Naive thymus-derived CD8-positive, alpha-beta T cell (primary cell): ENCODE measurements at places on chromosomes 2 and 18. TPM values are rescaled to one million over a fixed set of nuclear protein-coding genes. Genes with fewer than 3 reads are reported as not detected.

DNA sequence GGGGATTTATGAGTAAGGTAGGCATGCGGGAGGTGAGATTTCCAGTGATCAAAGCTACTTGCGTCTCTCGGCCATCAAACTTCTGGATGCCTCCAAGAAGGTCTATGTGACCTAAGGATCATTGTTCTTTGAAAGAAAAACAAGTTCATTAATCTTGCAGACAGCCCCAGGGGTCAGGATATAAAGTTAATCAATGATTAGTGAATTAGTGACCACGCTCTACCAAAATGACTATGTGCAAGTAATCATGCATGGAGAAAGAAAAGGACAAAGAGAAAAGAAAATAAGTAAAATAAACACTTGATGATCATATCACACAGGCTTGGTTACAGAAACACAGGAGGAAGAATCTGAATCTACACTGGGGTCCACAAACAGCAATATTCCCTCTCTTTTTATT, 42.5 kb upstream of the BCL11A start:
- no peak for DNase-seq
- no peak overlapping the region for H3K4me3 ChIP-seq
- H3K27me3 ChIP-seq = peaks cover 6% of the 10 kb centered on the region
- no peak overlapping the region for H3K27ac ChIP-seq
- no peaks in the 10 kb centered on the region for H3K4me1 ChIP-seq
- no peaks in the 10 kb centered on the region for H3K36me3 ChIP-seq

Gene STPG4
- 0.47 TPM for total RNA-seq

- DNase-seq = no peak
- peaks cover 12% of the 10 kb centered on the region for H3K27me3 ChIP-seq
- no peak overlapping the region for H3K27ac ChIP-seq
- H3K4me3 ChIP-seq = no peak overlapping the region
- no peaks in the 10 kb centered on the region for H3K4me1 ChIP-seq
- H3K36me3 ChIP-seq = no peaks in the 10 kb centered on the region
These were observed 102.6 kb upstream of the DAPL1 start for GRCh38 chr2:158692372-158693103.

DNA sequence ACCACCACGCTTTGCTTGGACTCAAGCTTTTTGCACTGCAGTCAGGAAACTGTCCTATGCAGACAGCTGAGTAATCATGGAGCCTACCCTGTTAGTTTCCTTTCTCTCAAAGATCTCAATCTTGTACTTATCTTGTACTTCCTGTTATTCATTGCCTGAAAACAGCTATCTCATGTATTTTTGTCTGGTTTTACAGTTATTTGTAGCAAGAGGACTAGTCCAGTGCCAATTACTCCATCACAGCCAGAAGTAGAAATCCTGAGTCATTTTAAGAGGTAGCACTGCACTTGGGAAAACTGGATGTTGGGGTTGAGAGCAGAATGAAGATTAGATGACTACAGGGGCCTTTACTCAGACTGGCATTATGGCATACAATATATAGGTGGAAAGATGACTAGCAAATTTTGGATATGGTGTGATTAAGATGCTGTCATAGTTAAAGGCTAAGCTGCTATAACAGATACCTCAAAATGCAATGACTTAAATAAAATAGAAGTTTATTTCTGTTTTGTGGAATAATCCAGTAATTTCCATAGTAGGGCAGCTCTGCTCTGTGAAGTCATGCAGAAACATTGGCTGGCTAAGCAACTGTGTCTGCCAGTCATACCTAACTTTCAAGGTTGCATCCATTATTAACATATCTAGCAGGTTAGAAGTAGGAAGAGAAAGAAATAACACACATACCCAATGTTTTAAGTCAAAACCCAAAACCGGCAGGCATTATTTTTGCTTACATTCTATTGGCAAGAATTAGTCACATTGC, 21.1 kb upstream of the CHMP3 start:
- H3K4me1 ChIP-seq = peaks cover 8% of the 10 kb centered on the region
- H3K4me3 ChIP-seq = peak overlapping the region; percentile 41
- H3K27me3 ChIP-seq = no peaks in the 10 kb centered on the region
- peak overlapping the region; percentile 92 for H3K27ac ChIP-seq

- no peak overlapping the region for H3K4me3 ChIP-seq
- no peaks in the 10 kb centered on the region for H3K4me1 ChIP-seq
- peaks cover 5% of the 10 kb centered on the region for H3K27me3 ChIP-seq
- no peak overlapping the region for H3K27ac ChIP-seq
These were observed 103.0 kb downstream of the SPIRE1 start for GRCh38 chr18:12554796-12555388.

GRCh38 chr2:219002395-219003266, 9.4 kb upstream of the CRYBA2 start:
- peak; percentile 17 for DNase-seq
- H3K36me3 ChIP-seq = no peaks in the 10 kb centered on the region
- no peak overlapping the region for H3K27ac ChIP-seq
- peaks cover 9% of the 10 kb centered on the region for H3K4me1 ChIP-seq
- peak overlapping the region; percentile 60 for H3K4me3 ChIP-seq
- peaks cover 90% of the 10 kb centered on the region for H3K27me3 ChIP-seq

Gene BCL2
- 32.9 TPM for total RNA-seq

GRCh38 chr2:5391362-5391761, 300.8 kb upstream of the SOX11 start:
- H3K27ac ChIP-seq = no peak overlapping the region
- H3K27me3 ChIP-seq = no peaks in the 10 kb centered on the region
- H3K4me3 ChIP-seq = no peak overlapping the region

DNA sequence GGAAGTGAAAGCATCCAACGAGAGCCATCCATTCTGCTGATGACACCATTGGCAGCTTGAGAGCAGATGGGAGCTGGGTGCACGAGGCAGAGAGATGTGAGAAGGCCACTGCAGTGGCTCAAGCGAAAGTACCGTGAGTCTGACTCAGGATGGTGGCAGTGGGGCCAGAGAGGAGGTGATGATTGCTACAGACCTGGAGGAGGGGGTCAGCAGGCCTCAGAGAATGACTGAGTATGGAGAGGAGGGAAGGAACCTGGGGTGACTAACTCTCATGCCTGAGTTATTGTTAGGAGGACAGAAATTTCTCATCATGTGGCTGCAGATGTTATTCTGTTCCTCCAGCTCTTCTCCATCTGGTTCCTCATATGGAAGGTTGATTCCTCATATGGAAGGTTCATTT, 8.8 kb upstream of the ZBTB7C start:
- peaks cover 2% of the 10 kb centered on the region for H3K4me1 ChIP-seq
- no peak for DNase-seq
- H3K27me3 ChIP-seq = peaks cover 83% of the 10 kb centered on the region
- H3K4me3 ChIP-seq = no peak overlapping the region
- H3K27ac ChIP-seq = no peak overlapping the region

GRCh38 chr2:118925981-118926380, 16.0 kb upstream of the MARCO start:
- DNase-seq = no peak
- no peak overlapping the region for H3K27ac ChIP-seq
- H3K4me3 ChIP-seq = no peak overlapping the region

- H3K27ac ChIP-seq = no peak overlapping the region
- peaks cover 3% of the 10 kb centered on the region for H3K4me1 ChIP-seq
- peaks cover 2% of the 10 kb centered on the region for H3K36me3 ChIP-seq
- no peak for DNase-seq
- no peak overlapping the region for H3K4me3 ChIP-seq
- peaks cover 14% of the 10 kb centered on the region for H3K27me3 ChIP-seq
These were observed 3.5 kb downstream of the RHOB start for GRCh38 chr2:20450201-20450999.

Gene DCDC2C
- not detected for total RNA-seq

Gene SLC11A1
- 0.47 TPM for total RNA-seq

GRCh38 chr2:200609028-200609614, 23.3 kb downstream of the AOX1 start:
- no peak for DNase-seq
- H3K27me3 ChIP-seq = peaks cover 2% of the 10 kb centered on the region
- H3K36me3 ChIP-seq = peaks cover 3% of the 10 kb centered on the region
- no peak overlapping the region for H3K27ac ChIP-seq

DNA sequence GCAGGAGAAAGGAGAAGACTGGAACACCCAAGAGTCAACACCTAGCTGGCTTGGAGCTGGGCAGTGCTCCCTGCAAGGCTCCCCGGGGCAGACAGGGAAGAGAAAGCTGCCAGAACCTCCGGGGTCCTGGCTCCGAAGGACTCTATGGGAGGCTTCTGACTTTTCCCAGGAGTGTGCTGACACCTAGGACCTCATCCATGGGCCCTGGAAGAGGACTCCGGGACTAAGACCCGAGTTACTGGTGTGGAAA, 37.8 kb upstream of the ATP6V1B1 start:
- H3K4me3 ChIP-seq = no peak overlapping the region
- H3K4me1 ChIP-seq = peaks cover 30% of the 10 kb centered on the region
- no peak for DNase-seq
- H3K36me3 ChIP-seq = no peaks in the 10 kb centered on the region

DNA sequence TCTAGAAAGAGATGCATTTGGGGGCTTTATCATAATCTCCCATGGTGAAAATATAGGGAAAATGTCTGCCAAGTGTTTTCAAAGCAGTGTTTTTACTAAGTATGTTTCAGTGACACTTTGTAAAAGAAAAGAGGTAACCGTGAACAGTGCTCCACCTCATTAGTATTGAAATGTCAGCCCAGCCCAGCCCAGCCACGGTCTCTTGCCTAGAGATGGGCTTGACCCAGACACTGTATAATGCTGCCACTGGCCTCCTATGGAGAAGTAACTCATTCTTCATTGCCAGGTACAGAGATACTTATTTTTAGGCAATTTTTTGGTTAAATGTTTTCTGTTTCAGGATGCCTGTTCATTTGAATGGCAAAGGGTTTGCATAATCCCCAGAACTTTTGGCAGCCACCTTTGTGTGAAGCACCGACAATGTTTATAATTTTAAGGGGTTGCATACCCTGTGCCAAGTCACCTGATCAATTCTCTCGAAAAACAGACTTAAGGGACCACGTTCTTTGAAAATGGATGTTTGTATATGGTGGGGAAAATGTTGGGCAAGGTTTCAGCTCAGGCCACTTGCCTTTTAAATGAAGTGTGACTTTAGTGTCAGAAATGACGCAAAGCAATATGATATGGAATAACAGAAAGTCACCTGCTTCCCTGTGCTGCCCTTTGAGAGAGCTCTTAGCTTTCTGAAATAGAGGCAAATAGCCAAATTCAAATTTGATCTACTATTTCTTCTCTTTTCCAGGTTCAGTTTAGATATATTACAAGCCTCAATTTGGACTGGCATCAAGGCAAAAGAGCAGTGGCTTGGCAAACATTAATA, 314.5 kb upstream of the RGPD4 start:
- H3K36me3 ChIP-seq = no peaks in the 10 kb centered on the region
- H3K4me1 ChIP-seq = no peaks in the 10 kb centered on the region
- H3K4me3 ChIP-seq = no peak overlapping the region
- DNase-seq = no peak

Gene WNT10A
- 1.8 TPM for total RNA-seq

Gene KCNIP3
- total RNA-seq = not detected

- no peak overlapping the region for H3K27ac ChIP-seq
- H3K4me1 ChIP-seq = no peaks in the 10 kb centered on the region
- H3K4me3 ChIP-seq = no peak overlapping the region
These were observed 948.3 kb upstream of the GYPC start for GRCh38 chr2:125707611-125708010.

Gene INPP4A
- 130 TPM for total RNA-seq

Gene CYP27A1
- total RNA-seq = 0.31 TPM

Gene WIPF1
- 419 TPM for total RNA-seq

DNA sequence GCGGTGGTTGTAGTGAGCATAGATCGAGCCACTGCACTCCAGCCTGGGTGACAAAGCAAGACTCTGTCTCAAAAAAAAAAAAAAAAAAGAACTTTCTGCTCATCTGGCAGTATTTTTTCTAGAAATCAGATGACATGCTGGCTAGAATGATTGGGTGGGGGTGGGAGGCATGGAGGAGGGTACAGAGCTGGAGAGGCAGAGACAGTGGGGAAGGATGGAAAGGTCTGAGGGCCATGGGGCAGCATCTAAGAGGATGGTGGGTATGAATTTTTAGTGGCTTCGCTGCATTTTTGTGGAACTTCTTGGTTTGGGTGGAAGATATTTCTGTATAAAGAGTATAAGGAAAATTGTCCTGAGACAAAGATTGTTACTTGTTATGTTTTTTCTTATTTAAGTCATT, 23.3 kb downstream of the ARMC9 start:
- H3K27ac ChIP-seq = no peak overlapping the region
- peaks cover 4% of the 10 kb centered on the region for H3K36me3 ChIP-seq
- H3K4me1 ChIP-seq = no peaks in the 10 kb centered on the region
- H3K27me3 ChIP-seq = no peaks in the 10 kb centered on the region
- no peak overlapping the region for H3K4me3 ChIP-seq
- DNase-seq = no peak

Gene BMPR2
- total RNA-seq = 35.4 TPM

Gene DSC3
- not detected for total RNA-seq
